ENCODE measurements at places on chromosomes 7 and 10.

GRCh38 chr7:6576024-6576866, 1.0 kb upstream of the ZDHHC4 start:
- ATAC-seq, result no peak

- ATAC-seq, result no peak
These were observed 46.2 kb downstream of the WDR11 start for GRCh38 chr10:120897343-120897742.

- no peak for ATAC-seq
These were observed 28.5 kb downstream of the GET4 start for GRCh38 chr7:904847-905246.

DNA sequence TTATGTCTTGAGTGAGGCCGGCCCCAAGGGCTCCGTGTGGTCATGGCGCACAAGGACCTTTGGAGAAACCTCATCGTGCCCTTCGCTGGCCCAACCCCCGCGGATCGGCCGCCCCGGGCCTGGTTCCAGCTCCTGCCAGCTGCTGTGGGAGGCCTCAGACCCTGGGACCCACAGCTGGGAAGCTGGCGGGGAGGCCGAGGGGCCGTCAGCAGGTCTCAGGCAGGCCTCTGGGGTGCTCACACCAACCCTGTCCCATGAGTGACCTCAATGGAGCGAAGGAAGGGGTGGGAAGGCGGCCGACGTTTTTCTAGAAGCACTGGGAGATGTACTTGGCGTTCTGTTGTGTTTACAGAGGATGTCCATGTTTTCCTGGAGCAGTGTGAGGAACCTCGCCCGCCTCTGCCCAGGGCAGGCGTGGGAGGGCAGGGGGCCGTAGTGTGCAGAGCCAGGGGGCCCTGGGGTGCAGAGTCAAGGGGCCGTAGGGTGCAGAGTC, 18.6 kb upstream of the ADGRA1 start:
- ATAC-seq, result no peak

GRCh38 chr10:17244700-17245365, 16.8 kb downstream of the VIM start:
- no peak for ATAC-seq

DNA sequence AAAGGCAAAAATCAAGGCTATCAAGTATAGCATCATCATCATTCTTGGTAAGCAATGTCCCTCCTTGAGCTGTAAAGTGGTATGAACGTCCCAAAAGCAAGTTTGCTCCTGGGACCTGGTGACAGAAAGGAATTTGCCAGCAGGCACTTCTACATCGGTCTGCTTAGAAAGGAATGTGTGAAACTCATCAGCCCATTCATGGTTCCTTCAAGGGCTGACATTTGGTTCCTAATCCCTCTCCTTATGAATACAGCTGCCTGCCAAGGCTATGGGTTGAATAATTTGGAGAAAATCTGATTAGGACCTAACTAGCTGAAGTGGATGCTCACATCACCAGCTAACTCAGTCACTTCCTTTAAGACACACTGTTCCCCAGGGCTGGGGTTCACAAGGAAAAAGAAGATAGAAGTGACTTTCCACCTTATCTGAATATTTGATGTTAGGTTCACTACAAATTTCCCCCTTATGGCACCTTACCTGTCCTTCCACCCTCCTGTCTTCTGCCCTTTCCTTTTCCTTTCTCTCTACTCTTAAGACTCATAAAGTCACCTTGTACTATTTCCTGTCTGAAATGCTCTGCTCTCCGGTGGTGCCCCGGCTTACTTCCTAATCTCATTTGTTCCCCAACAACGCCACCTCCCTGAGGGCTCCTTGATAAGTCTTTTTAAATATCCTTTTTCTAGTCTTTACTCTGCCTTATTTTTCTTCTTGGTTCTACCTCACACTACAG, 187.1 kb downstream of the NPSR1 start:
- ATAC-seq, result no peak

GRCh38 chr7:7922684-7923385, 45.8 kb upstream of the GLCCI1 start:
- ATAC-seq, result no peak

DNA sequence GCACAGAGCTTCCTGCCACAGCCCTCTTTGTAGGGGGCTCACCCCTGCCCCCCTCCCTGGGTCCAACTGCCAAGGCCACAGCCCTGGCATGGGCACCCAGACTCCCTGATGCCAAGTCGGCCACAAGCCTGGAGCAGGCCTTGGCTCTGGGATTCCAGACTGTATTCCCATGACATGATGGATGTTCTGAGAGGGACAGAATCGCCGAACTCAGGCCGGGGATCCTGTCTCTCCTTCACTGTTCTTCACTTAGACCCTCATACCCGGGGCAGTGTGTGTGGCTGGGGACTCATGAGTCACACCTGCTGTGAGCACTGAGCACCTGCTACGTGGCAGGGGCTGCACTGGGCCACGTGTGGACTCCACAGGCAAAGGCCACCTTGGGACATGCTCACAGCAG, 7.9 kb downstream of the CALML5 start:
- ATAC-seq, result no peak

DNA sequence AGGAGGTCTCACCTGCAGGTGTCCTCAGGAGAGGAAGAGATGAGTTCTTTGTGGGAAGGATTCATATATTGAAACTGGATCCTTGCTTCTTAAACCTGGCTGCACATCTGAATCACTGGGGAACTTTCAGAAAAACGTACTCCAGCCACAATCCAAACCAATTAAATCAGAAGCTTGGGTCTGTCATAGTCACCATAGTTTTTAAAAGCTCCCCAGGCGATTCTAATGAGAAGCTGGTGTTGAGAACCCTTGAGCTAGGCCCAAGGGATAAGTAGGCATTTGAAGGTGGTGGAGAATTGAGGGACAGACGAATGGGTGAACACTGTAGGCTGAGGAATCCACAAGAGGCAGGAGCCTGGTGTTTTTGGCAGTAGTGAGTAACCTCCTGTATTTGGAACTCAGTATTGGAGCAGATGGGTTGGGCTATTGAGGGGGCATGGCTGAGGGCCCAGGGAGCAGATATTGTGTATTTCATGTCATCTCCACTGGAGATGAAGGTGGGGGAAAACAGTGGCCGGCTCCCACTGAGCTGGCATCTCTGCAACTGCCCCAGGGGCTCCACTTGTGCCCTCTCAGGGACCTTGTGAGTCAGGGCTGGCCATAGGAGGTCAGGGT, 14.5 kb downstream of the ADCYAP1R1 start:
- no peak for ATAC-seq

DNA sequence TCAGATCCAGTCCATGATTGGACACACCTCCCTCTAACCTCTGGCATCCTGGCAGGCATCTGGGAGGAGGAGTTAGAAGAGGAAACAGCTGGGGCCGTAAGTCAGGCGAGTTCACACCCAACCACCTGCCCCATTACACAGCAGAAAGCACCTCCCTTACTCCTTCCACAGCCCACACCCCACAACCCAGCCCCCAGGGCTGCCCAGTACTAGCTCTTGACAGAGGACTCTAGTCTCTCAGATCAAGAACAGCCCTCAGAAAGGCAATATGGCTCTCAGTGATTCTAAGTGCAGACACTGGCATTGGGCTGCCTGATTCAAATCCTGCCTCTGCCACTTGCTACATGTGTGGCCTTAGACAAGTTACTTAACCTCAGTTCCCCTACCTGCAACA, 34.1 kb downstream of the KCNMA1 start:
- peak; percentile 61 for ATAC-seq

GRCh38 chr10:49560526-49560925, 21.6 kb upstream of the ERCC6 start:
- no peak for ATAC-seq

- ATAC-seq, result no peak
These were observed 198.9 kb upstream of the CCDC6 start for GRCh38 chr10:60105295-60105695.

- no peak for ATAC-seq
These were observed 60.1 kb downstream of the DIP2C start for GRCh38 chr10:629186-629998.

GRCh38 chr7:3888096-3888495, 587.0 kb downstream of the SDK1 start:
- no peak for ATAC-seq

DNA sequence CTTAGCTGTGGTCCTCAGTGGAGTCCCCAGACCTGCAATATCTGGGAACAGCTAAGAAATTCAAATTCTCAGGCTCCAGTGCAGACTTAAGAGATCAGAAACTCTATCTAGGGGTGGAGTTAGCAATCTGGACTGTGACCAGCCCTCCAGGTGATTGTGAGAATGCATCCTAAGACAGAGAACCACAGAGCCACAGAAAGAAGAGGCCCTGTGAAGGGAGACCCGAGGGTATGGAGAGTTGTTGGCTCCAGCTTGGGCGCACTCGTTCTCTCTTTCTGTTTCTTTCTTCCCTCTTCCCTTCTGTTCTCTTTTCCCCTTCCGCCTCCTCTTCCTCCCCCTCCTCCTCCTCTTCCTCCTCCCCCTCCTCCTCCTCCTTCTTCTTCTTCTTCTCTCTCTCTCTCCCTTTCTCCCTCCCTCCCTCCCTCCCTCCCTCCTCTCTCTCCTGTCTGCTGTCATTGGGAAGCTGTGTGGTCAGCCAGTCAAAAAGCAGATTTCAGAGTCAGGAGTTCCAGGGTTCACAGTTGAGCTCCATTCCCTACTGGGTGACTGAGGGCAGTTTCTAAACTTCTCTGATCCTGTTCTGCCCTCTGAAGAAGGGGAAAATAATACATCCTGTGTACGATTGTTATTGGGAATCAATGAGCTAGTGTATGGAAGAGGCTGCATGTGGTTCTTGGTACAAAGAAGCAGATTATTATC, 62.1 kb upstream of the STEAP1B start:
- peak; percentile 53 for ATAC-seq

DNA sequence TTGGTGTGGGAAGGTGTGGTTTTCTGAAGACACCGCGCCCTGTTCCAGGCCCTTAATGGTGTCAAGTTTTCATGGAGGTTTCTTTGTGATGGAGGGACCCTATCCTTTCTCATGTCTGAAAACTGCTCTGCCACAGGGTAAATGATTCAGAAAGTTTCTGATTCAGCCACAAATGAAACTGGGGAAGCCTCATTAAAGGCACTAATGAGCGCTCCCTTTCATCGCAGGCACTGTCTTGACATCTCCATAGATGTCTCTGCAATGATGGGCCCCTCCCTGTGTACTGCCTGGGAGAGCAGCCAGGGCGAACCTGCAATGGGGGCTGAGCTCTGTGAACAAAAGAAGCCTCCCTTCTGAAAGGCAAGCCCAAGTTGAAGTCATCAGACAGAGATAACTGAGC, 355.3 kb downstream of the PRPF18 start:
- no peak for ATAC-seq

GRCh38 chr7:158018971-158019645, 568.5 kb downstream of the PTPRN2 start:
- ATAC-seq, result no peak

GRCh38 chr7:123771256-123771655, 22.5 kb upstream of the WASL start:
- ATAC-seq, result no peak

DNA sequence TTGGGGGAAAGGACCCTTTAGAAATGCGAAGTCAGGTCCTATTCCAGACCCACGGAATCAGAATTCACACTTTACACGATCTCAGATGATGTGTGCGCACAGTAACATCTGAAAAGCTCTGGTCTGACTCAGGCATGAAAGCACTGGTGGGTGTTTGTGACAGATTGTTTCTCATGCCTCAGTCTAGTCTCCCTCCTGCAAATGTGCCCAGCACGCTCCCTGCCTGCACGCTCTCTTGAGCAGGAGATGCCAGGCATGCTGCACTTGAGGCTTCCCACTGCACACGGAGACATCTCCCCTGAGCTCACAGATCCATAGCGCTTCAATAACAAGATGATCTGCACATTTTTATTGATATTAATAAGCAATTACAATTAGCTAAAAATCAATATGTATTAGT, 23.6 kb upstream of the ZNF37A start:
- no peak for ATAC-seq

GRCh38 chr7:157032128-157032527, 21.7 kb upstream of the MNX1 start:
- no peak for ATAC-seq

DNA sequence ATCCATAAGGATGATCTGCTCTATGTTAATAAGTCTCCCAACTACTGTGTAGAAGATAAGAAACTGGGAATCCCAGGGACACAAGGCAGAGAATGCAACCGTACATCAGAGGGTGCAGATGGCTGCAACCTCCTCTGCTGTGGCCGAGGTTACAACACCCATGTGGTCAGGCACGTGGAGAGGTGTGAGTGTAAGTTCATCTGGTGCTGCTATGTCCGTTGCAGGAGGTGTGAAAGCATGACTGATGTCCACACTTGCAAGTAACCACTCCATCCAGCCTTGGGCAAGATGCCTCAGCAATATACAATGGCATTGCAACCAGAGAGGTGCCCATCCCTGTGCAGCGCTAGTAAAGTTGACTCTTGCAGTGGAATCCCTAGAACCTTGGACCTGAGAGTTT, 10.3 kb downstream of the WNT16 start:
- peak; percentile 50 for ATAC-seq

DNA sequence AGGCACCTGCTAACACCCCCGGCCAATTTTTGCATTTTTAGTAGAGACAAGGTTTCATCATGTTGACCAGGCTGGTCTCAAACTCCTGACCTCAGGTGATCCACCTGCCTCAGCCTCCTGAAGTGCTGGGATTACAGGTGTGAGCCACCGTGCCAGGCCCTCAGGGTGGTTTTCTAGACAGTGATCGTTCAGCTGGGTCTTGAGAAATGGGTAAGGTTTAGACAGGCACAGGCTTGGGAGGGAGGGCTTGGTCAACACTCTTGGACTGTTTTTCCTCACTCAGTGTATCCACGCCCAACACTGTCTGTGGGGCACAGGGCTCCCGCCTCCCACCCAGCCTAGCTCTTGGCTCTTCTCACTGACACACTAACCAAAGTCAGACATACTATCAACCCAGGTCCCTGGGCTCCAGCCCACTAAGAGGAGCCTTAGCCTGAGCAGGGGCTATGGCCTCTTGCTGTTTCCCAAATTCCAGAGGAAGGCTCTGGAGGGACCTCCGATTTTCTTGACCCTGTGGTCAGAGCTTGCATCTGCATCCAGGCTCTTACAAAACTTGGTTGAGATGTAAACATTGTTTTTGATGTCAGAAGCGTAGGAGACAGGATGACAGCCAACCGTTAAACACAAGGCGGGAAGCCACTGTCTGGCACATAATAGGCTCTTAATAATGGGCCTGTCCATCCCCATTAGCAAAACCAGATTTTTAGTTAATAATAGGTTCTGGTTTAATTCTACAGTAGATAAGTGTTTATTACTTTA, 143.9 kb downstream of the PRKAG2 start:
- ATAC-seq, result no peak

DNA sequence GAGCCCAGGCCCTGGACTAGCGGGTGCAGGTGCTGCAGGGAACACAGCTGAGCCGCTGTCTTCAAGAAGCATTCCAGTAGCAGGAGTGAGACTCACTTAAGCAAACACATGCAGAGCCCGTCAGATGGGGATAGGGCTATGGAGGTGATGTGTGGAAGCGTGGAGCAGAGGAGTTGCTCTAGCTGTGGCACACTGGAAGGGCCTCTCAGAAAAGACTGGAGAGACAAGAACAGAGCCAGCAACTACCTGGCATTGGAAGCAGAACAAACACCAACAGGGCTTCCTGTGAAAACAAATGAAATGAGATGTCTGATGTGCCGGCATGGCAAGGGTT, 37.8 kb upstream of the GALNTL5 start:
- no peak for ATAC-seq

DNA sequence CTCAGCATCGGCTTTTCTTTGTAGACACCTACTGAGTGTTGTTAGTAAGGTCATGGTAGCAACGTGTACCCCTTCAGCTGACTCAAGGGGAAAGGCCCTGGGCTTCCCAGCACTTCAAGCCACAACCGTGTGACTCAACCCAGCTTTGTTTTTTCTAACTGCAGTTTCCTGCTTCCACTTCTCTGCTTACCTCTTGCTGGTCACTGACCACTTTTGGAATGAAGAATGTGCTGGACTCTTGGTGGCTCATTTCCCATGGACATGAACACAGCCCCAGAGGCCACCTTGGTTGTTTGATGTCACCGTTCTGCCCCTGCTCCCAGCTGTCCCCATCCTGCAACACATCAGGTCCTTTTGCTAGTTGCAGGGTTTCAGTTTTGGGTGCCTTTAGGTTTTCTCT, 69.5 kb upstream of the ZNF438 start:
- peak; percentile 88 for ATAC-seq

Data from stimulated activated memory B cell treated with anti-CD40 and anti-IgM and Interleukin-4, amounts not matched to agents 10 μg/mL and 1 μg/mL and 100 μg/mL, for 72 hours (primary cell).